NCI-H2171 treated with DMSO at 0.1 percent for 48 hours (cell line): ENCODE measurements at places on chromosomes 5 and 9.

- no peak for DNase-seq
These were observed 158.5 kb downstream of the SLIT3 start for GRCh38 chr5:169142264-169142970.

DNA sequence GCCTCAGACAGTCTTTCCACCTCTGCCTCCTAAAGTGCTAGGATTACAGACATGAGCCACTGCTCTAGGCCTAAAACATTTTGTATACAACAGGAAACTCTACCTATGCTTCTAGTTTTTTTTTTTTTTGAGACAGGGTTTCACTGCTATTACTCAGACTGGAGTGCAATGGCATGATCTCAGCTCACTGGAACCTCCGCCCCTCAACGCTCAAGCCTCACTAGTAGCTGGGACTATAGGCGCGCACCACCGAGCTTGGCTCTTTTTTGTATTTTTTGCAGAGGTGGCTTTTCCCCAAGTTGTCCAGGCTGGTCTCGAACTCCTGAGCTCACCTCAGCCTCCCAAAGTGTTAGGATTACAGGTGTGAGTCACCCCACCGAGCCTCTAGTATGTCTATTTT is 5.4 kb downstream of the HSPA9 start:
- no peak for DNase-seq

DNA sequence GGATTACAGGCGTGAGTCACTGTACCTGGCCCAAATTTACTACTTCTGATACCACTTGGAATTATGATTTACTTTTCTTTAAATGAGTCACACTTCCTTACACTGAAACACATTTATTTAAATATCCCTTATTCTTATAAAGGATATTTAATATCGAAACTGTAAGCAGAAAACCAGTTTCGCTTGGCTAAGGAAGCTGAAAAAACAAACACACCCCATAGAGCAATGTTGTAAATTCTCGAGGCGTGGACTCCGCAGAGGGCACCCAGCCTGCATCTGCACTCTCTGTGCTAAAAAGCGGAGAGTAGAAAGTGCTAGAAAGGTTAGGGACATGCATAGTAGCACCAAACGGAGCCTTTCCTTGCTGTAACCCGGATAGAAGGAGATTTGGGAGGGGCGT is 86.5 kb downstream of the HMCN2 start:
- DNase-seq: no peak

DNA sequence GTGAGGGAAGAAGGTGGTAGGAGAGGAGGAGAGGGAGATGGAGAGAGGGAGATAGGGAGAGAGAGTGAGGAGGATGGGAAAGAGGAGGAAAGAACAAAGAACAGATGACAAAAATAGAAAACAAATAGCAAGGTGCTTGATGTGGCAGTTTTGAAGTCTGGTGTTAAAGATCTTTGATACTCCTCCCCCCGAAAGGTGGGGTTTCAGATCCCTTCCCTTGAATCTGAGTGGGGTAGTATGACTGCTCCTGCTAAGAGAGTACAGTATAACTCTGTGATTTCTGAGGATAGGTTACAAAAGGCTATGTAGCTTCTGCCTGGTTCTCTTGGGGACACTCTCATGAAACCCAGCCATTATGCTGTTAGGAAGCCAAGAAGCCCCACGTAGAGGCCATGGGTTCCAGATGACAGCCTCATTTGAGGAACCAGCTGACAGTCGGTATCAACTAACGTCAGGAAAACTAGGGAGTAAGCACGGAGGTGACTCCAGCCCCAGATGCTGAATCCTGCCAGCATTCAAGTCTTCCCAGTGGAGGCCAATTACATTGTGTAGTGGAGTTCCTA is 102.1 kb downstream of the FANCC start:
- DNase-seq: peak; percentile 20

DNA sequence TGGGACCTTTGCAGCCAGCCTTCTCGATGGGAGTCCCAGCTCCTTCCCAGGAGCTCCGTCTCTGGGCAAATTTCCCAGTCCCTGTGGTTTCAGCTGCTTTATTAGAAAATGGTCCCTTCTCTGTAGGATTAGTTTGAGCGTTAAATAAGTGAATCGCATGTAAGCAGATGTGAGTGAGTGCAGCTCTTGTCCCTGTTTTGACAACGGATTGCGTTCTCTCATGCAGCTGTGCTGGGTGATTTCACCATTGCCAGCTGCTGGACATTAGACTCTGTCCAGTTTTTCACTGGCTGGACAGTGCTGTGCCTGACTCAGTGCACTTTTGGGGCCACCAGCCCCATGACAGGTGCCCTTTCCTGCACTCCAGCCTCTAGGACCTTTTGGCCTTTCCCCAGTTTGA is 11.6 kb upstream of the CEL start:
- DNase-seq: no peak

- DNase-seq: no peak
These were observed 5.2 kb upstream of the CTNND2 start for GRCh38 chr5:11909471-11909870.

GRCh38 chr5:171342362-171343111 is 33.5 kb downstream of the TLX3 start:
- DNase-seq: peak; percentile 56

DNA sequence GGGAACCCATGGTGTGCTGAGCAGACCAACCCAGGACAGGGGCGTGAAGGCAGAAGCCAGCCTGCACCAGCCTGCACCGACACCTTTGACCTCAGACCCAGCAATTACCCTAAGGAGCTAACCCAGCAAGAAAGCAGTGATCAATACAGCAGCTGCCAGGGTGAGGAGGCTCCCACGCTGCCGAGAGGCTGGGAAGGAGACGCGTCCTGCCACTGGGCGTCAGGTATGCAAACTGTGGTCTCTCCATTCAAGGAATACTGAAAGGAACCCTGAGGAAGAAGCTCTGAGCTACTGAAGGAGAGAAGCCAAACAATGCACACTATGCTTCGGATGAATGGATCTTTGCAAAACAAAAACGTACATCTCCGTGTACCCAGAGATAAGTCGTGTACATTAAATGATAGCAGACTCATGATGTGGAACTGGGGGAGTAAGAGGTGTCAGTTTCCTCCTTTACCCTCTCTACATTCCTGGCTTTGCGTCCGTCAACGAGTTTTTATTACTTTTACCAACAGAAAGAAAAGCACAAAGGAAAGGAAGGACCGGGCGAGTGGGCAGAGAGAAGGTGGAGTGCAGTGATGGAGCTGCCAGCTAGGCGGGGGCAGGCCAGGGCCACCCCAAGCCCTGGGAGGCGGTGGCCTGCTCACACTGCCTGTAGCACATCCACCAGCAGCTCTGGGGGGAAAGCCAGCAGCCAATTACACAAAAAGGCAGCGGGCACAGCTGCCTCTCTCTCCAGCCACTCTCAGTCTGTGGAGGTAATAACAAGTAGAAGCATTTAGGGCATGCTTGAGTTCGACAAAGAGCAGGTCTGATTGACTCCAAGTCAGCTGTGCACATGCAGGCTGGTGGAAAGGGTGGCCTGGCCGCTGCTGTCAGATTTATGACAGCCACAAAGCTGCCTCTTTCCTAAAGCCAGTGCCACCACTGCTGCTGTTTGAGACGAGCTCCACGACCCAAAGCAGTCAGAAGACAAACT is 29.3 kb downstream of the RASGEF1C start:
- no peak for DNase-seq

DNA sequence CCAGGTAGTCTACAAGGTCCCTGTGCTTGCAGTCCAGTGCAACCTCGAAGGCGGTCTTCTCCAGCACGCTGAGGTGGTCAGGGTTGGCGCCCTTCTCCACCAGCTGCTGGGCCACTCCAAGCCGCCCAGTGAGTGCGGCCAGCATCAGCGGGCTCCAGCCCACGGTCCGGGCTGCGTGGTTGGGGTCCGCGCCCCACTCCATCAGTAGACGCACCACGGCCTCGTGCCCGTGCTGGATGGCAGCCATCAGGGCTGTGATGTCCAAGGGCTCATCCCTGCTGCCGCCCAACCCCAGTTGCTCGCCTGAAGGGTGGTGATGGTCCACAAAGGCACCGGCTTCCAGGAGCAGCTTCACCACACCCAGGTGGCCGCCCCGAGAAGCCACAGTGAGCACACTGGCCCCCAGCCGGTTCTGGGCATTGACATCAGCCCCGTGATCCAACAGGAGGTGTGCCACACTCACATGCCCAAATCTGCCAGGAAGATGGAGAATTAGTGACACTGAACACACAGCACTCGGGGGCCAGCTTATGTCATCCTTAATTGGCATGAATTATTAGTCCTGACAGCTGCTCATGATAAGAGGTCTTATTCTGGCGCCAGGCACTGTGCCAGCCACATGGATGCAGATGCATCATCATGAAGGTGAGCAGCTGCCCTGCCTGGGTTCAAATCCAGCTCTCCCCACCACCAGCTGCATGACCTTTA is 6.1 kb downstream of the ANKS6 start:
- peak; percentile 82 for DNase-seq

GRCh38 chr5:16642867-16643266 is 26.1 kb upstream of the RETREG1 start:
- no peak for DNase-seq

DNA sequence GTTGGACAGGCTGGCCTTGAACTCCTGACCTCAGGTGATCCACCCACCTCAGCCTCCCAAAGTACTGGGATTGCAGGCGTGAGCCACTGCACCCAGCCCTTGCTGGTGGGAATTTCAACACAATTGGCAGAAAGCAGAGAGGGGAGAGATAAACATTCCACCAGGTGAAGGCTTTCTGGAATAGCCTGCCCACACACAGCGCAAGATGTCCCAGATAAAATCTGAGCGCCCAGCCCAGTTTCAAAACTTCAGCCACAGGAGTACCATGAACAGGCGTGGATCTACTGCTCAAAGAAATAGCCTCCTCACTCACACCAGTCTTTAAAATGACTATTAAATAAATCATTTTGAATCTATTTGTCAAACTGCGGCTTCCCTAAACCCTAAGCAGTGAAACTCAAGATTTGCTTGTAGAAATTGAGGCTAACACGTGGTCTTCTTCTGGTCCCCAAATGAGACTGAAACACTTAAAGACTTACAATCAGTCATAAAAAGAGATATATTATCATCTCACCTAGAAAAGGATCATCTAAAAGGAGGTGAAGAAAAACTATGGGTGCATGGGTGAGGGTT is 34.7 kb downstream of the CAPSL start:
- no peak for DNase-seq

DNA sequence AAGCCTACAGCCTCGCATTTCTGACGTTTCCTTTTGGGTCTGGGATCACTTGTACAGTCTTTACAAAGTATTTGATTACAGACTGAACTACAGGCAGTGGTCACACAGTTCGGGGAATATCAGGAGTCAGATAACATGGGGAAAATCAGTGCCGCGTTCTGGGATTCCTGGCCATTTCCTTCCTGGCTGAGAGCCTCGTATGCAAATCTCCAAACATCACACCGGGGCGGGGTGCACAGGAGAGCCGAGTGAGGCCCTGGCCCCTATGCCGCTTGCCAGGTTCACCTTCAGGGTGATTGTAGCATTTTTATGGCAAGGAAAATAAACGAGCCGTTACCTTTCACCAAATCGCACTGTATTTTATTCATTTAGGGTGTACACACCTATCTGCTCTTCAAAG is 29.6 kb upstream of the SLC9A3 start:
- no peak for DNase-seq

DNA sequence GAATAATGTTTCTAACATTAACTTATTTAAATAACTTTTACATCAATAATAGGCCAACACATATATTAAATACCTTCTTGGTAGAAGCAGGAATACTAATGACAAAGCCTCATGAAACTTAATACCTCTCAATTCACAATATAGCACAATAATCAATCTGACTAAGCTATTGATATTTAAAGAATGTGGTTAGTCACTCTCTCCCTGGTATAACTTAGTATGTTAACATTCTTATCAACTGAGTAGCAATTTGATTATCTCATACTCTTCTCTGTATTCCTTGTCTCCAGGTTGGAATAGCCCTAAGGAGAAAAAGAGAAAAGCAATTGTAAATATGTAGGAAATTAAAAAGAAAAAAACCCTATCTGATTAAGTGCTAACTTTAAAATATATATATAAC is 4.9 kb upstream of the PGGT1B start:
- no peak for DNase-seq

- DNase-seq: no peak
These were observed 175.1 kb upstream of the S1PR3 start for GRCh38 chr9:88816141-88816540.

DNA sequence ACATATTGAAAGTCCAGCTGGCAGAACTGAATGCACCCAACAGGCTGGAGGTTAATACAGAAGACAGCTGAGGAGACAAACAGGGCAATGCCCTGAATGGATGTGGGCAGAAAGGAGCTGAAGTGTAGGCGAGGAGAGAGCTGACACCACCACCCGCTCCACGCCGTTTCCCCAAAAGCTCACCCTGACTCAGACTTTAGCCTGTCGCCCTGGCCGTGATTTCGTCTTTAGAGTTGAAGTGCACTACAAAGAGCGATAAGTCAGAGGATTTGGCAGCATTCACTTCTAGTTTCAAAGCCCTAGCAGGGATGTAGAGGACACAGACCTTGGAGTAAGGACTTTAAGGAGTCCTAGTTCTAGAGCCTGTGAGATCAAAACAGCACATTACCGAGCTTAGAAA is 2.2 kb upstream of the ERAP1 start:
- no peak for DNase-seq

DNA sequence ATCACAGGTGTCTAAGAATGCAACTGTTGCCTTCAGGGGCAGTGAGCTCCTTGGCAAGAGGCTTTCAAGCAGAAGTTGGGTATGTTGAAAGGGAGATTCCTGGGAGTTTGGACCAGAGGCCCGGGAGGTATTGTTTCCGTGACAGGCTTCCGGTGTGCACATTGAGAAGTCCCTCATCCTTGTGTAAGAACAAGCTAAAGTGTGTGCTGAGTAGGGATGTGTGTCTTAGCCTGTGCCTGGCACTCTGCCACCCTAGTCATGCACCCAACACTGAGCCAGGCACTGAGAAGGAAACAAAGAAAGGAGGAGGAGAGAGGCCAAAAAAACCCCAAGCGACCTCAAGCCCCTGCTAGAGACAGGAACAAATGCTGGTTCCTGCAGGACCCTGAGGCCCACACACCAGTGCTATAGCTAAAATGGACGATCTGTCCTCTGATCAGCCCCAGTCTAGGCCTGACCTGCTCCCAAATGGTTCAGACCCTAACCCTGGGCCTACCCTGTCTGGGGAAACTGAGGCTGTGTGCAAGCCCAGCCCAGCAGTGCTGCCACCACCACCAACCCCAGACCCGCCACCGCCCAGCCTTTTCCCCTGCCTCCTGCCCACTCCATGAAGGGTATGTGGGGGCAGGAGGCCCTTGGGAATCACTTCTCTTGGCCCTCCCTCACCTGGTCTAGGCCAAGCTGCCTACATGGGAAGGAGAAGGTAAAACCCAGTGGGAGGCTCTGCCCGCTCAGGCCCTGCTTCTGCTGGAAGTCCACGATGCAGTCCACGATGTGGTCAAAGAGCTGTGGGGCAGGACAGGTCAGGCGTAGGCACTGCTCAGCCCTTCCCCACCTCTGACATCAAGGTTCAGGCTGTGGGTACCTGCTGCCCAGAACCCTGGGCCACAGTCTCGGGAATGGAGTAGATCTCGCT is 12.6 kb downstream of the HK3 start:
- DNase-seq: no peak
